ENCODE measurements at places on chromosomes 2 and 18. TPM values are rescaled to one million over a fixed set of nuclear protein-coding genes. Genes with fewer than 3 reads are reported as not detected.

- DNase-seq = no peak
Observed at GRCh38 chr2:241905716-241906377, 36.3 kb downstream of the RTP5 start.

GRCh38 chr2:165293440-165294420, 54.5 kb downstream of the SCN2A start:
- DNase-seq = peak; percentile 34

DNA sequence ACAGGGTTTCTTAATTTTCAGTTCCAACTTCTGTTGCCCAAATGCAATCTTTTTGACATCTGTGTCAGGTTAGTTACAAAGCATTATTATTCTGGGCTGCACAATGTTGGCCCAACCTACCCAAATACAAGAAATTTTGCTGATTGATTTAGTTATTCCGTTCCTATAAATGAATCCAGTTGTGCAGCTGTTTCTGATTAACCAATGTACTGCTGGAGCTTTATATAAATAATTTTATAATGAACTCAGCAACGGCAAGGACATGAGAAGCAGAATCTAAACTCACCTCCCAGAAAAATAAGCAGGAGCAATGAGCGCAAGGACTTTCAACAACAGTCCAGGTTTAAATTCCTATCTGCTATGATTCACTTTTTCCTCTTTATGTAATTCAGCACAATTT, 76.3 kb upstream of the WIPF1 start:
- no peak for DNase-seq

DNA sequence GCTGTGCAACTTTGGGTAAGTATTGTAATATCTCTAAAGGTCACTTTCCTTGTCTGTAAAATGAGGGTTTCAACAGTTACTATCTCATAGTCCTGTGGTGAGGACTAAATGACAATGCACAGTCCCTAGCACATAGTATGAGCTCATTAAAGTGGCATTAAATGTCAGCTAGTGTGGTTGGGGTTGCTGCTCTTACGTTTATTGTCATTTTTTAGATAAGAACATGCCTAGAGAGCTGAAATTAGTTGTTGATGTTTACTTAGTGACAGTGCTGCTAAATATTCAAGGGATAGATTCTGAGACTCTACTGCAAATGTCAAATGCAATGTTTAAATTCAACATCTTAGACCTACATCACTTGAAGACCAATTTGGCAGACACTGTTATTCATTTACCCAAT, 356.1 kb upstream of the ETAA1 start:
- no peak for DNase-seq

GRCh38 chr2:24623535-24623934, 132.5 kb downstream of the NCOA1 start:
- no peak for DNase-seq

- peak; percentile 73 for DNase-seq
Observed at GRCh38 chr2:73984922-73985307, 205 bp downstream of the TET3 start.

DNA sequence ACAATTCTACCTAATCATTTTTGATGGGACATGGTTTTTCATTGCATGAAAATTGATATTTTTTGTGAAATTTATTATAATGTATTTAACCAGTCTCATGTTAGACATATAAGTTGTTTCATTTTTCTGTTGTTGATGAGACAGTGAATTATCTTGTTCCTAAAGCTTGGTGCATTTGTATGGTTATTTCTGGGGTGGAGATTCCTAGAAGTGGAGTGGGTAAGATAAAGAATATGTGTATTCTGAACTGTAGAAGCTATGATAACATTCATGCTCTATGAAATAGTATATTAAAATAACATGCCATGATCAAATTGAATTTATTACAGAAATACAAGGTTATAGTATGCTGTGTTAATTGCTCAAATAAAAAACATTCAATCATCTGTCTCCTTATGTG, 69.2 kb downstream of the BOLA3 start:
- DNase-seq = no peak

DNA sequence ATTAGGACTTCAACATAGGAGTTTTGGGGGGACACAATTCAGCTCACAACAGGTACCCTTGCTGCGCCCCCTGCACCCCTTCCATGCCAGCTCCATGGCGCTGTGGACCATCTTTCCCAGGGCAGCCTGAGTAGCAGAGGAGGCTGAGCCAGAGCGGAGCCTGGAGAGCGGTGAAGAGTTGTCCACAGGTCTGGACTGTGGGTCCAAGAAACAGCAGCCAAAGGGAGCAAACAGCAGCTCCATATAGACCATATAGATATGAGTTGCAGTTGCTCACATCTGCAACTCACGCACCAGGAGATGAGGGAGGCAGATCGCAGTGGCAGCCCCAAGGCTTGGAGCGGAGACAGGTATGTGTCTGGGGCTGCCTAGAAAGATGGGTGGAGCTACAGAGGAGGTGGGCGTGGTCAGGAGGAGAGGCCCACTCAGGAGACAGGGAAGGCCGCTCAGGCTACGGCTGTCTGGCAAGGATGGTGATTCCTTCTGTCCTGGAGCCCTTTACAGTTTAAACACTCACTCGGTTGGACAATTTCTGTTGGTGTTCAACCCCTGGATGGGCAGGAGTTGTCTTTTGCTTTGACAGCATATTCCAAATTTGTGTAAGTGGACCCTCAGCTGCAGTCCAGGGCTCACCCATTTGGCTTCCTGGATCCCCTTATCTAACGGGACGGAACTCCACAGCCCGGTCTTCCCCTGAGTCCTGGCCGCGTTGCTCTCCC, 155.1 kb downstream of the LPIN1 start:
- no peak for DNase-seq

DNA sequence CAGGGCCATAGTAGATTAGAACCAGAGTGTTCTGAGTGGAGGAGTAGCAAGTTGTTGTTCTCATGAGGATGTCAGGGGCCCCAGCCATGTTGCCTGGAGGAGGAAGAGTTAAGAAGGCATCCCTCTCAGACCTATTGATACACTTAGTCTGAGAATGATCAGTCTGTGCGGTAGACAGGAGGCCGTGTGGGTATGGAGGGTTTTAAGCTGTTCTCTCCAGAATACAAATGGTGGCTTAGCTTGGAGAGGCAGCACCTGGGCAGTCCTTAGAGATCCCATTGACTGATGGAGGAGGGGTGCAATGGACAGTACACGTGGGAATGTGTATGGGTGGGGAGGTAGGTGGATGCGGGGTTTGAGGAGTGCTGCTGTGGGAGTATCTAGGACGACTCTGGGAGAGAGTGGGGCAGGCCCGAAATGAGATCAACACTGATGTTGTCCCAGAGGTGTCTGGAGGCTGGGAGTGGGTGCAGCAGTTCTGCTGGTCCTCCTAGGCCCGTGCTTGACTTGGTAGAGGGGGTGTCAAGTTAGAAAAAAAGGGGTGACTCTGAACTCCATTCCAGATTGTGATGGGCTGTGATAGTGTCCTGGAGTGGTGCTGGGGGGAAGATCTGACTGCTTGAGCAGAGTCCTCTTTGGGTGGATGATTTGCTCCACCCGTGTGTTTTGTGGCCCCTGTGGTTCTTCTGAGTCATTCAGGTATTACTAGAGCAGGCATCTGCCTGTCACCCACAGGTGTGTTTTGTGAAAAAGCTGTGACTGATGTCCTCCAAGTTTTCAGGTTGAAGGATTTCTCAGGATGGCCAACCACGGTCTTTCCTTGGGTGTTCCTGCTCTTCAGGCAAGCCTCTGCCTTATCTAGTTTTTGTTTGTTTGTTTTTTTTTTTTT, 44.7 kb downstream of the C2orf42 start:
- no peak for DNase-seq

DNA sequence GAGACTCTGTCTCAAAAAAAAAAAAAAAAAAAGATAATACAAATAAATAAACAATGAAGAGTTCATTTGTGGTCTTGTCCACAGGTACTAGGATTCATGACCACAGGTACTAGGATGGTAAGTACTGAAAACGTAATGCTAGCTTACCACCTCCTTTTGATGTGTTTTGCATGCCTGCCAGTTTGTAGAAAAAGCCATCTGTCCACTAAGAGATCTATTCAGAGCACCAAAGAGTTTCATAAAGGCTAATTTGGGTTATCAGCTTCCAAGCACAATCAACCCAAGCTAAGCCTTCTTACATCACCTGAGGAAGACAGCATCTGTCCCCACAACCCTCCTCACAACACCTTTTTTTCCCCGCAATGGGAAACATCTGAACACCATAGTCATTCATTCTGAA, 477.2 kb downstream of the ZEB2 start:
- no peak for DNase-seq

Gene SLC5A7
- not detected for total RNA-seq

Gene OLA1
- 38.8 TPM for total RNA-seq

All from CD8-positive, alpha-beta T cell (primary cell).